ENCODE measurements at places on chromosomes 6 and 20.
A peak's percentile ranks its signal among the peaks of the same experiment; 100 is the strongest.

DNA sequence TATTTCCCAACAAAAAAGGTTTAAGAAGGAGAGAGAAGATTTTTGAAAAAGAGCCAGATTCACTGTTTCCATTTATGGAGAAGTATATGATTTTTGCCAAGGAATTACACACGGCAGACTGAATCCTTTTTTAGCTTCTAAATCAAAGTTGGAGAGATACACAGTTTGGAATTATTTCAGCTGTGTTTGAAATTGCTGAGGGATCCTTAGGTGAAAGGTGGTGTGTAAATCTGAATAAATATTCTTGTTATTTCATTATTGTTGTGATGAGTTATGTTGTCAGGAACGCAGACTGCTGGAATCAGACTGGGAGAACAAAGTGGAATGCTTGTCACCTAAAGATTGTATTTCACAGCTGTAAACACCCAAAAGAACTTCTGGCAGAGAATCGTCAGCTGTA lies 168.5 kb upstream of the AKIRIN2 start:
- no peak for DNase-seq

GRCh38 chr6:75472885-75473284 lies 20.7 kb downstream of the FILIP1 start:
- no peak for DNase-seq

DNA sequence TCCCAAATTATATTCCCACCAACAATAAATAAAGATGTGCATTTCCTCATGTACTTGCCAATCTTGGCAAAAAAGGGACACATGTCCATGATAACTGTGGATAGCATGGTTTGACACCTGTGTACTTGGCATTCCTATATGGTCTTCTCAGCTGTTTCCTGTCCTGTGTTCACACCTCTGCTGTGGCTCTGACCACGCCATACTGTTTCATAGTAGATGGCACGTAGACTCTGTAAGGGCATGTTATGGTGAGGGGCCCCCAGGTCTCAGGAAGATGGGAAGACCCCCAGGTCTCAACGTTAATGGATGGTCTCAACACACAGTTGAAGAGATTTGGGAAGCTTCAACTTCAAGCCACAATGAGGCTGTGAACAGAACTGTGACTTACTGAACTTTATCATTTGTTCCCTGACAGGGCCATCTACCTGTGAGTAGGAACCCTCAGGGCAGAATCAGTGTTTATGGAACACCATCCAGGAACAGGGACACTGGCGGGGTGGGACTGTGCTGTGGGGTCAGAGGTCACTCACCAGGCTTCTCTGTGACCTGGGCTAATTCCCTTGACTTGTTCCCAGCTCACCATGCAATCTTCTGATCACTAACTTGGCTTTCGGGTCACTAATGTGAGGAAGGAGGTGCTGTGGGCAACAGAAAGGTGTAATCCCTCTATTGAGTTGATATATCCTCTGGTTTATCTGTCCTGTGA lies 11.8 kb downstream of the ZBTB24 start:
- no peak for DNase-seq

DNA sequence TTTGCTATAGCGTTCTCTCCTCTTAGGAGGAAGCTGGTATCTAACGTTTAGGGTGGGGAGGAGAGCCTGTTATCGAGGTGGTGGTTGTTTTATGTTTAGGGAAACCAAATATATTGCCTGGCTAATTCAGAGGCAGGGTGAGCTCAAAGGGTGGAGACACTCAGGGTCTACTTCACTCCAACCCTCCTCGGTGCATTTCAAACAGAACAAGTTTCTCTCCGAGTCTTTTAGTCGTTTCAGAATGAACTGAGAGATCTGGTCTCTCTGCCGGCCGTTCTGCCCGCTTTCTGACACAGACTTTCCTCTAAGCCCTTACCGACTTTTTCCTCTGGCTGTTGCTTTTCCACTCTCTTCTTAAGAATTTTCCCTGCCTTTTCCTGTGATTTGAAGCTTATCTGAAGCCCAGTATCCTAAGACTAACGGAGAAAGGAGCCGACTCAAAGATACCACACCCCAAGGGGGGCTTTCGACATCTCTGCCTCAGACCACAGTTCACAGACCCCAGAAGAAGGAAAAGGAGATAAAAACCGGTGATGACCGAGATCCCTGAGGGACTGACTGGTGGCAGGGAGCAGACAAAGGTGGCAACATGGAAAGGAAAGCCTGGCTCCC lies 865 bp downstream of the STK38 start:
- DNase-seq, result peak; percentile 26

DNA sequence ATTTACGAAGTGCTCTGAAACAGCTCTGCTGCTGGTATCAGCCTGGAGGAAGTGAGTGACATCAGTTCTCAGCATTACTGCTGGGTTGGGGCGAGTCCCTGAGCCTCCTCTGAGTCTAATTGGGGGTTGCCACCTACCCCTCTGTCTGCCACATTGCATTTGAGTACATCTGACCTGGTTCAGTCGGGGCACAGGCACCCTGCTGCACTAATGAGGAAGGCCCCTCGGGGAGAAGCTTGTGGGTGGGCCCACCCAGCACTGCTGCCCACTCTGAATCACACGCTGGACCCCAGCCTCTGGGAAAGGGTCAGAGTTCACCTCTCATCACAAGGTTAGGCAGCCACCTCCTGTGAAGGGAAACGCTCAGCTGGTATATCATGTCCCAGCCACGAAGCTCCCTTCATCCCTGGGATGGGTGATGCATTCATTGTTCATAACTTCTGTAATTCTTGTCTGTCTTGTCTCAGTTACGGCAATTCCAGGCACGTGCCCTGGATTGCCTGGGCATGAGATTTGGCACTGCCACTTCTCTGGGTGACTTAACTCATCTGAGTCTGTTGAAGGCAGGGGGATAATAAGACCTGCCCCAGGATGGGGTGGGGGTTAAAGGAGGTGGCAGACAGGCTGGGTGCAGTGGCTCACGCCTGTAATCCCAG lies 13.3 kb downstream of the DNMT3B start:
- DNase-seq, result no peak

DNA sequence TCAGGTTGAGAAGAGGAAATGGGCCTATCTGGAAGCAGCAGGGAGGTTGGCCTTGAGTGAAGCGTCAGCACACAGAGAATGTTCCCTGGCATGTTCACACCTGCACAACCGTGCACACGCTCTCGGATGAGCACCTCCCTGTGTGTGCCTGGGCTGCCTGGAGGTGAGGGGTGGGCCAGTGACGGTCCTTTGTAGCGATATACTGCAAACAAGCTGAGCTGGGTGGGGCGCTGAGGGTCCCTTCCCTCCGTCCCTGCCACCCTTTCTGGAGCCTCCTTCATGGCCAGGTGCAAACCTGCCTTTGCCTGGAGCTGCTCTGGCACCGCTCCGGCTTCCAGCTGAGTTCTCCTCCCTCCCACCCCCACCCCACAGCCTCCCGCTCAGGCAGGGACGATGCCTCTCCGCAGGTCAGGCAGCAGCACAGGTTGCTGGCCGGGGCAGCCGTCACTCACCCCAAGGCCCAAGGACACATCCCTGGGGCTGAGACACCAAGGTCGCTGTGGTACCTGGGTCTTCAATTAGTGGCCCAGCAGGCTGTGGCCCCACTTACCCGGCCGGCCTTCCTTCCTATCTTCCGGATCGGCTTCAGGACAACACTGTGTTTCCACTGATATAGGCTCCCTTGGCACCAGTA lies 111.6 kb downstream of the ERMARD start:
- no peak for DNase-seq

DNA sequence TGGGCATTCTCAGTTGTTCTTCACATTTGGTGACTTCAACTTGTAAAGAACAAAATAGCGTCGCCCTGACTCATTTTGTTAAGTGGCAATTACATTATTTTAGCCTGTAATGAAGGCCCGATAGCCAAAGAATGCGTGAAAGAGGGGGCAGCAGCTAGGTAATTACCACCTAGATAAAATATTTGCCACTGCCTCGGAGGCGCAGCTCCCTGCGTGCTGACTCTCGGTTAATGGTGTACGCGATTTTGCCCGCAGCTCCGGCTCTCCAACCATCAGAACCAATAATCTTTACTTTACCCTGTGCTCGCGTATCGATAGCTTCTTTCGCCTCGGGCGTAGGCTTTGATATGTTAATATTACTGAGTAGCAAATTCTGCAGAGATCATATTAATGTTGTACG lies 8.7 kb downstream of the TFAP2D start:
- DNase-seq, result no peak

DNA sequence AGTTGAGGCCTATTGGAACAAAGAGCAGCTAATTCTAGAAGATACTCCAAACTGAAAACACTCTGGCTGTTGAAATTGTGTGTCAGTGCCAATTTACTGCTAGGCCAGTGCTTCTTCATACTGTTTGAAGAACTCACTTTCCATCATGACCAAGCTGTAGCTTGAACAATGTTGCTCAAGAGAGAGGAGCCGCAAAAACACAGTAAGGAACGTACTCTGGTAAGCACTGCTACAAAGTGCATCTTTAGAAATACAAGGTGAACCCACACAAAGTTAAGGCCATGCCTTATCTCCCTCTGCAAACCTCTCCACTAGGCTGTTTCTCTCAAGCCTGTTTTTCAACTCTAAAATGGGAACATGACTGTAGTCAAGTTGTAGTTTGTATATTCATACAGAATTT lies 74.5 kb upstream of the TULP1 start:
- DNase-seq, result no peak

- DNase-seq, result no peak
Measured at GRCh38 chr6:45420909-45421708, 43.4 kb upstream of the SUPT3H start.

GRCh38 chr6:161954077-161954476 lies 680.2 kb upstream of the AGPAT4 start:
- DNase-seq, result no peak

GRCh38 chr20:36199345-36200257 lies 36.7 kb upstream of the AAR2 start:
- DNase-seq, result peak; percentile 70

GRCh38 chr6:152316024-152316423 lies 321.1 kb downstream of the SYNE1 start:
- DNase-seq, result no peak

DNA sequence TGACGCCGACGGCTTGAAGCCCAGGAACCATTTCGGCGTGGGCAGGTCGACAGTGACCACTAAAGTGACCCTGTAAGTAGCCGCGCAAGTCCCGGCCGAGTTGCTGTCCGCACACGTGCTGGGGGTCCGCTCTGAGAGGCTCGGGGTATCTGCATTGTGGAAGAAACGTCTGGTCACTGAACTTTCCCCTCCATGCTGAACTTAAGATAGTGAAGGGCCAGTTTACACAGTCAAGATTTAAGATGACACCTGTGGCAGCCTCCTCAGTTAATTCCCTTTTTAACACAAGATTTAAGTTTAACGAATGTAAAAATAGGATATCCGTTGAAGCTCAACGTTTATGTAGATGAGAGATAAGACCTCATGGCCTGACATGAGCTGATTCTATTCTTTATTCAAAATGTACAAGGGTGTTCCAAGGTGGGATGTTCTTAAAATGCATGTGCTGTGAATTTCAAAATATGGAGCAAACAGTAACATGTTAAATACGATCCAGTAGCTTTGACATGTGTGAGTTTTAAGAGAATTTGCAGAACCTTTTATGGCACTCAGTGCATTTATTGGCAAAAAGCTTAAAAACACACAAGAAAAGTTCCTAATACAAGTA lies 116.2 kb downstream of the RTN4IP1 start:
- DNase-seq, result no peak

GRCh38 chr6:43575105-43575771 lies 600 bp downstream of the XPO5 start:
- no peak for DNase-seq

GRCh38 chr6:37851997-37852524 lies 32.5 kb downstream of the ZFAND3 start:
- no peak for DNase-seq

DNA sequence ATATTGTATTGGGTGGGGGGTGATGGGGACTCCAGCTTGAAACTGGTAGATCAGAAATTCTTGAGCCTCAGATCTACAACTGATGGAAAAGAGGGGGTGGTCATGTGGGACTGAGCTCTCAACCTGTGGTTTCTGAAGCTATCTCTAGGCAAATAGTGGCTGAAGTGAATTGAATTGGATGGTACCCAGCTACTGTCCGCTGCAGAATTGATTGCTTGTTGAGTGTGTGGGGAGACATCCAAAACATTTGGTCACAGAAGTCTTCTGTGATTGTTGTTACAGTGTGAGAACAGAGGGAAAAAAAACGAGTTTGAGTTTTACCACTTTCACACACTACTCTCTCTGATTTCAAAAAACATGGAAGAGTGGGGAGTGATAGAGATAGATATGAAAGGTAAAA lies 14.8 kb downstream of the CDS2 start:
- no peak for DNase-seq

DNA sequence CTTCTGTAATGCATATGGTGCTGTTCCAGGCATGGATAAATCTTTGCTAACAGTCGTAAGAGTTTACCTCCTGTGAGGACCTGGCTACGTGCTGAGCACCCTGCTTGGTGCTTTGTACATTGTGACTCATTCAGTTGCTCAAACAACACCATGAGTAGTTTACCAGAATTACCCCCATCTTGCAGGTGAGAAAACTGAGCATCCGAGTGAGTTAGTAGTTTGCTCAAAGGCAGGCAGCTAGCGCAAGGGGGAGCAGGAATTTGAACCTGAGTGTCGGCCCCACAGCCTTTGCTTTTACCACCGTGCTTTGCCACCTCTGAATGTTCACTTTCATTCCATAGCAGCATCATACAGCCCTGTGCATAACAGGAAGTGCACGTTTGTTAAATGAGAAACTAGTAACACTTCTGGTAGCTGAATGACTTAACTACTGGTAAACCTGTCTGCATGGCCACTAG lies 121.9 kb downstream of the MTHFD1L start:
- DNase-seq, result peak; percentile 89

- DNase-seq, result no peak
Measured at GRCh38 chr6:77124604-77125003, 338.7 kb downstream of the HTR1B start.

GRCh38 chr20:50219600-50219999 lies 29.0 kb downstream of the CEBPB start:
- DNase-seq, result no peak

DNA sequence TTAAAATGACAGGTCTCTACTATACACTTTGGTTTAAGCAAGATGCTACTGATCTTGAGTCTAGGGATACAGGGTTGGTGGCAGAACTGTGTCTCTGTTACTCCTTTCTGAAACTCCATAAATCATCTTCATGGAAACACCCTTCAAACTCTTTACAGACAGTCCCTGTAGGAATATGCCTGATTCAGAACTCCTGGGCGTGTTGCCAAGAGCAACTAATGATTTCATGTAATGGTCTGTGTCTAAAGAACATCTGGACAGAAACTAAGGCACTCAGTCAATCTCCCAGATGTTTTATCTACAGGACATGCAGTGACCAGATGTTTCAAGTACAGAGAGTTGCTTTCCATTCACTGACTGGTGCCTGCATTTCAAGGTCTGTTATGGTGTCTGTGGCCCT lies 464.4 kb upstream of the CHD6 start:
- DNase-seq, result no peak

DNA sequence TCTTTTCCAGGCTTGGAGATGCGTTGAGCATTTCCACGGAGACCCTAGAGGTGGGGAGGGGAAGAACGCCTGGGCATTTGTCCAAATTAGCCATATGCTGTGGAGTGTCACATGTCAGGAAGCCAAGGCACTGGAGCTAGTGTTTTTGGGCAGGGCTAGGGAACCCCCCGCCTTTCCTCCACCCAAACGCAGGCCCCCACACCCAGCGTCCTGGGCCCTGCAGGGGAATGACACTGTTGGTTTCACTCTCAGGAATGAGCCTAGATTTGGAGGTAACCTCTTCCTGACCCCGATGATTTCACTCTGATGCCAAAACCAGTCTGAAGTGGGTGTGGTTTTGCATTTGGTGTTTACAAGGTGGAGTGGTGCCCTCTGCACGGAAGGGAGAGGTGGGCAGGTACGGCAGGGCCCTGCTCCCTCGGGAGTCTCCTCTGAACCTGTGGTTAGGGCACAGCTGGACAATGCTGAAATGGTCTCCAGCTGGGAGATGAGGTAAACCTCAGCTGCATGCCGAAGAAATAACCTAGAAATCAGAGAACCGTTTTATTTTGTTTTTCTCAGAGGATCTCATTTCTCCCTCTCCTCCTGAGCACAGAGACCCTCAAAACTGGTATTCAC lies 29.5 kb downstream of the MTHFD1L start:
- DNase-seq, result peak; percentile 42

Data from activated CD4-positive, alpha-beta T cell treated with anti-CD3 and anti-CD28 coated beads, Interleukin-2, amount 50 U/mL, for 16 hours (primary cell).